ENCODE measurements at places on chromosomes 6 and 20.

DNA sequence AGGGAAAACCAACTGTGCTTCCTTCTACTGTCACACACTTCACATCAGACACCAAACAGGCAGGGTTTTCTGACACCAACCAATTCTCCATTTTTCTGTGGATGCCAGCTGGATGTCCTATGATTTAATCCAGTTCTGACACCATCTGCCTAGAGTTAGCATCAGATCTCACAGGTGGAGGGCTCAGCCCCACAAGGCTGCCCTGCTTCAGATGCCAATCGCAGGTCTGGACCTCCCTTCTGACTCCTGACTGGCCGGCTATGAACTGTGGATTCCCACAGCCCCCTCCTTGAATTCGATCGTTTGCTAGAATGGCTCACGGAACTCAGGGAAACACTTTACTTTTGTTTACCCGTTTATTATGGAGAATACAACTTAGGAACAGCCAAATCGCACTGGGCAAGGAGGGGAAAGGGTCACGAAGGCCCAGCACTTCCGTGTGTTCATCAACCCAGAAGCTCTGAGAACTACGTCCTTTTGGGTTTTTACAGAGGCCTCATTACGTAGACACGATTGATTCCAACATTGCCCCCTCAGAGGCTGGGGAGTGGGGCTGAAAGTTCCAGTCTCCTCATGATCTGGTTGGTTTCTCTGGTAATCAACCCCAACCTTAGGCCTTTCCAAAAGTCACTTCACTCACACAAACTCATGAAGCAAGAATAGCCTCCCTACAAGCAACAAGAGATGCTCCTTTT is 25.4 kb upstream of the MAS1 start:
- DNase-seq: no peak

GRCh38 chr20:63084563-63084927 is 77.8 kb upstream of the BHLHE23 start:
- DNase-seq: no peak

- DNase-seq: no peak
Measured at GRCh38 chr20:35912881-35913280, 41.4 kb downstream of the SCAND1 start.

GRCh38 chr6:147287869-147288271 is 83.7 kb downstream of the STXBP5 start:
- peak; percentile 5 for DNase-seq

DNA sequence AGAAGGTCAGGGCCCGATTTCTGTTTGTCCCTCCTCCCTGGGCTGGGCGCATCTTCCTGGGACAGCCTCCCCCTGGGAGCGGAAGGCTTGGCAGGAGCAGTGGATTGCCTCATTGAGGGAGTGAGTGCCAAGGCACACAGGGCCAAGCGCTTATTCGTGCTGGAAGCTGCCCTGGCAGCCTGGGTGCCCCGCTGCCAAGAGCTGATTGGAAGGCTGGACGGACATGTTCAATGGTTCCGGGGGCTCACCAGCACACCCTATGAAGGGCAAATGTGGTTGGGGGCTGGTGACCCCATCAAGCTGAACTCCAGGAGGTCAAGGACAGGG is 10.3 kb upstream of the ZNF831 start:
- DNase-seq: no peak

DNA sequence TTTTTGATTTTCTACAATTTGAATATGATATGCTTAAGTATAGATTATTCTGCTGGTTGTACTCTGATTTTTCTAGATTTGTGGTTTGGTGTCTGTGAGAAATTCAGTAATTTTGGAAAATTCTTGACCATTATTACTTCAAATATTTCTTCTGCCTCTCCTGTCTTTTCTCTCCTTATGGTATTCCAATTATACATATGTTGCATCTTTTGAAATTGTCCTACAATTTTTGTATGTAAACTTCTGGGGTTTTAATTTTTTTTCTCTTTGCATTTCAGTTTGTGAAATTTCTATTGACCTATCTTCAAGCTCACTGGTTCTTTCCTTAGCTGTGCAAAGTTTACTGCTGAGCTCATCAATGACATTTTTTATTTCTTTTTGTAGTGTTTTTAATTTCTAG is 534.4 kb upstream of the SLC35B3 start:
- DNase-seq: no peak

DNA sequence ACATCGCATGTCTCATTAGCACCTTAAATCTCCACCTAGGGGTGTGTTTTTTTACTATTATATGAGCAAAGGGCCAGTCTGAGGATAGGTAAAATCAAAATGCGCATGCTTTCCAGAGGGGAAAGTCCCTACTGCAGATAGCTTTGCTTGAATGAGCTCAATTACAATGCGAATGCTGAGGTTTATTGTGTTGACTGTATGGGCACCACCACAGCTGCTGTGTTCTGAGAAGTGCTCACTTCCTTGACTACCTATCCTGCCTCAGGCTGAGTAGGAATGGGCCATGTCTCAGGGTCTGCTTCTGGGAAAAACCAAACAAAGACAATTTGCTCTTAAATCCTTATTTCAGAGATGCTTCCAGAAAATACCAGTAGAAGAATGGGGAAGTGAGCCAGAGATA is 36.6 kb downstream of the MOCS1 start:
- DNase-seq: no peak

DNA sequence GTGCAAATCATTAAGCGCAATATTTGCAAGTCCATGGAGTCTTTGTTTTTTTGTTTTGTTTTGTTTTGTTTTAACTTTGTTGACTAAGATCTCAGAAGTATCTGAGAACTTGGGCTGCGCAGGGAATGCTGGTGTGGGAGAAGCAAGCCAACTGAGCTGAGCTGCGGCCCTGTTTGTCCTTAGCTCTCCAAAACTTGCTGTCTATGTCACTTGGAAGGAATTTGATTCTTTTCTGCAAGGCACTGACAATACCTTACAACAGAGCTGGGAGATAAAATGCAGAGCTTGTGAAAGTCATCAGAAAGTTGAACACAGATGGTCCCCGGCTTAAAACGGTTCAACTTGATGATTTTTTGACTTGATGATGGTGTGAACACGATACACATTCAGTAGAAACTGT is 5.4 kb downstream of the SLC22A23 start:
- DNase-seq: no peak

DNA sequence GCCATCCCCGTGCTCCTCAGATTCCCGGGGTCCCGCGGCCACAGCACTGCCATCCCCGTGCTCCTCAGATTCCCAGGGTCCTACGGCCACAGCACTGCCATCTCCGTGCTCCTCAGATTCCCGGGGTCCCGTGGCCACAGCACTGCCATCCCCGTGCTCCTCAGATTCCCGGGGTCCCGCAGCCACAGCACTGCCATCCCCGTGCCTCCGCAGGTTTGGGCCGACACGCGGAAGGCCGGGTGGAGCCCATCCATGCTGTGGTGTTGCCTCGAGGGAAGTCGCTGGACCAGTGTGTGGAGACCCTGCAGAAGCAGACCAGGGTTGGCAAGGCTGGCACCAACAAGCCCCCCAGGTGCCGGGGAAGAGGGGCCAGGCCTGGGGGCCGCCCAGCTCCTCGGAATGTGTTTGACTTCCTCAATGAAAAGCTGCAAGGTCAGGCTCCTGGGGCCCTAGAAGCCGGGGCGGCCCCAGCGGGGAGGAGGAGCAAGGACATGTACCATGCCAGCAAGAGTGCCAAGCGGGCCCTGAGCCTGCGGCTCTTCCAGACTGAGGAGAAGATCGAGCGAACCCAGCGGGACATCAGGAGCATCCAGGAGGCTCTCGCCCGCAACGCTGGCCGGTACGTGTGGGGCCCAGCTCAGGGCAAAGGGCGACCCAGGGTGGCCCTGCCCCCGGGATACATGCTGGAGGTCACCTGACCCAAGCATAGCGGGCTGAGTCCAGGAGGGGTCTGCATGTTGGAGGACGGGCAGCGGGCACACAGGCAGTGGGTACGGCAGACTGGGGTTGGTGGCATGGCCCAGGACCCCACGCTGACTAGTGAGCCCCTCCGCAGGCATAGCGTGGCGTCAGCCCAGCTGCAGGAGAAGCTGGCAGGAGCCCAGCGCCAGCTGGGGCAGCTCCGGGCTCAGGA is 1.3 kb upstream of the LIME1 start:
- no peak for DNase-seq

- no peak for DNase-seq
Measured at GRCh38 chr6:156928126-156928525, 150.9 kb downstream of the ARID1B start.

Measured in hepatic stellate cell (primary cell).